SHP77 (cell line): ENCODE measurements at places on chromosomes 2 and 18.

GRCh38 chr2:234169674-234170073, 119.2 kb downstream of the SPP2 start:
- no peak for DNase-seq

GRCh38 chr2:73994178-73994831, 9.6 kb downstream of the TET3 start:
- DNase-seq, result no peak

- DNase-seq, result no peak
Observed at GRCh38 chr18:35441857-35442595, 55.7 kb downstream of the INO80C start.

DNA sequence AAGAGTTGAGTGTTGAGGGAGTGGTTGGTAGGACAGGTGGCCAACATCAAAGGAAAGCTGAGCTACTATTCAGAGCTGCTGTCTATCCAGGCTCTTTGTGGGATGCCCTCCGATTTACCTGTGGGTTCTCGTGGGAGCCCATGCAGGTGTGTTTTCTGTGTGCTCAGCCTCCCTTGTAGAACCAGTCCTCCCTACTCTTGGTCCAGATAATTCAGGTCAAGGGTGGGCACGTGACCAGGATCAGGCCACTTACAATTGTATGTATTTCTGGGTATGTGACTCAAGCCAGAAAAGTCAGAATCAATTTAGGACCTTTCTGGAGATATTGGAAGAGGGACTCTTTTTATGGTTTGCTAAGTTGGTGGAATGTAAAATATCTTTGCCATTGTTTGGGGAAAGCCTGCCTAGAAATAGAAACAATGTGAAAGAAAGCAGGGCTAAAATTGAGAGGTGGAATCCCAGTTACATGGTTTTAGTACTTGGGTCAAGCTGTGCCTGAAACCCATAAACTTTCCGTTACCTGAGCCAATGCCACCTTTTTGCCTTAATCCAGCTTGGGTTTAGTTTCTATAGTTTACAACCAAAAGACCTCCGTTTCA, 93.2 kb downstream of the PDCL3 start:
- no peak for DNase-seq

DNA sequence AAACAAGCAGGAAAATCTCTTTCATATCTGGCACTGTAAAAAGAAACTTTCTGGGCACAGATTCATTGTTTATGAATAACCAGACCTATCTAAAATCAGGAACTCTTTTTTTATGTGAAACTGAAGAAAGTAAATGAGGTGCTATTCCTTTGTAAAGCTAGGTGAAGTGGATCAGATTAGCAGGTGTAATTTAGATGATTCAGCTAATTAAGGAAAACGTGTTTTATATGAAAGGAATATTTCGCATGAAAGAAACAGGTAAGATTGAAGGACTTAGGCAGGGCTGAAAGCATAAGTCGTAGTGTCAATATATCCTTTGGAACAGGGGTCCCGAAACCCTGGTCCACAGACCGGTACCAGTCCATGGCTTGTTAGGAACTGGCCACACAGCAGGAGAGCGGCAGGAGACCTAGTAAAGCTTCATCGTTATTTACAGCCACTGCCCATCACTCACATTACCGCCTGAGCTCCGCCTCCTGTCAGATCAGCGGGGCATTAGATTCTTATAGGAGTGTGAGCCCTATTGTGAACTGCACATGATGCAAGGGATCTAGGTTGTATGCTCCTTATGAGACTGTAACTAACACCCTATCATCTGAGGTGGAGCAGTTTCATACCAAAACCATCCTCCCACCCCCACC, 20.3 kb upstream of the XIRP2 start:
- DNase-seq, result no peak

DNA sequence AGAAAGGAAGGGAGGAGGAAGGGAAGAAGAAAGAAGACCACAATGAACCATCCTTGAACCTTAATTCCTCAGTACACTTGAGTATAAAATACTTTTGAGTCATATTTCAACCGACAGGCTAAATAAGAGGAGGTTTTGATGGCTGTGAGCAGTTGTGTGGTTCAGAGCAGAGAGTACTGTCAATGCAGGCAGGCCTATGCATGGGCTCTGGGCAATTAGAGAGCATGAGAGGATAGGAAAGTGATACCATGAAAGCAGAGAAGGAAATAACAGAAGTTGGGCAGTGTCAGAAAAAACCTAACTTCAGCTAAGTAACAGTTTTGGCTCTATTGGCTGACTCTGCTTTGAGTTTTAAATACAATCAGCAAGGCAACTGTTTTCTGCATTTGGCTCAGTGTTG, 123.6 kb upstream of the STK17B start:
- no peak for DNase-seq

DNA sequence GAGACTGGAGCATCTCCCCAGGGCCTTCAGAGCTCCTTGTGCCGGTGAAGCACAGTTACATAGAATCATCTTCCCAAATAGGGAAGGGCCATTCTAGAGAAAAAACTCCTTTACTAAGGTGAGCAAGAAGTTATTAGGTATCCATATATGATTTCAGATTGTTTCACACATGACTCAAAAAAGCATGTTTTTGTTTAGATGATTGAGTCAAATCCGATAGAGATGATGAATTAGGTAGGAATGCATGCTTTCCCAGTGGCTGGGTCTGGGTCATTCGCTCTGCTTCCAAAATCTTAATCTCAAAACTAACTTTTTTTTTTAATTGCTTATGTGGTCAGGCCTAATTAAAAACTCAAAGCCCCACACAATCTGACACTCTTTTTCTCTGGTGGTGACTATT, 3.8 kb downstream of the NT5C1B start:
- DNase-seq, result no peak

DNA sequence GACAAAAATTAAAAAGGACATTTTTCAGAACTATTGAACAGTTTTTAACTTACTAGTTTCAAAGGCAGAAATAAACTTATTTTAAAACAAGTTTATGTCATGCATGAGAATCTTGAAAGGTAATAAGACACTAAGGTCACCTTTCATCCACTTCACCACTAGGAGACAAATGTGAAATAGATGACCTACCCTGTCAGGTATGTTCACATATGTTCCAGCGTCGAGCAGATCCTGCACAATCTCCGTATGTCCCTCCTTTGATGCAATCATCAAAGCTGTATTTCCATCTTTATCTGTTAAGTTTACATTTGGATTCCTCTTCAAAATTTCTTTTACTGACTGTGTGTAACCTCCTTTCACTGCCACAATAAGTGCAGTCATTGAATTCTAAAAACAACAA, 34.7 kb downstream of the KIDINS220 start:
- DNase-seq, result no peak

- DNase-seq, result no peak
Observed at GRCh38 chr2:72330652-72331051, 183.0 kb upstream of the CYP26B1 start.

DNA sequence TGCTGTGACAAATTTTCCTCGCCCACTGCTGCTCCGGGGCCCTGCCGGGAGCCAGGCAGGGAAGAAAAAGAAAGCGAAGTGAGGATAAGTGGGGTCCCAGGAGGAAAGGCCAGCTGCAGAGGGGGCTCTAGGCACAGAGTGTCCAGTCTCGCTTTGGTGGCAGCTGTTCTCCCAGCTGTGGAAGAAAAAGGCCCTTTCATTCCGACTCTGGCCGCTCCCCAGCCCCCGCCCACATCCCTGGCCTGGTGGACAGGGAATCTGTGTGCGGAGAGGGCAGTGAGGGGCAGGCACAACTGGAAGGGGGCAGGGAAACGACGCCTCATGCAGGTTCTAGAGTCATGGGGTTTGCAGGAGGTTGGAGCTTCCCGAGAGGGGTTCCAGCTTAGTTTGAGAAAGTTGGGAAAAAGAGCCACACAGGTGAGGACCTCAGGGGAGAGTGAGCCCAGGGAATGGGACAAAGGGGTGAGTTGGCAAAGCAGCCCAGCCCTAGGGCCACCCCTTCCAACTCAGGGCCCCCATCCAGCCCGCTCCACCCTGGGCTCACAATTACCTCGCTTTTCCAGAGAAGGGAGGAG, 1.8 kb downstream of the RTKN start:
- no peak for DNase-seq

DNA sequence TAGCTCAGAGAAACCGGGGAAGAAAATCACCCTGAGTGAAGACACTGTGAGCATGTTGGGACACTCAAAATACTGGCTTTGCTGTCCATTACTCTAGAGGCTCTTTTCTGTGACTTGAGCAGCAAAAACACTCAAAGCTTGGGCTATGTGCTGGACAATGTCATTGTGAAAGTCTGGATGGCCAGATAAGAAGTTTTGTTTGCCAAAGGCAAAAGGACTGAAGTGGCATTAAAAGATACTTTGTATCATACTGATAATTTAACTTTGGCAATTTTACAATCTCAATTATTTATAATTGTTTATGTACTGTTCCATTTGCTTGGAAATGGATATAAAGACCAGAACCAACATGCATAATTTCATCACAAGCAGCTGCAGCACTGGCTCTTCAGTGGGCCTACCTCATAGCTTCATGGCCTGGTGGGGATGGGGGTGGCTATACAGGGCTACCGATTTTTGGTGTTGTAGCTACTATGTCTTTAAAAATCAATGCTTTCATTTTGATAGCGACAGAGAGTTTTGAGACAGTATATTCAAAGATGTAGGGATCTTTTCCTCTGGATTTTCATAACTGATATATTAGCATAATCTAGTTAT, 51.1 kb downstream of the RBKS start:
- DNase-seq, result no peak

- no peak for DNase-seq
Observed at GRCh38 chr2:124805060-124805459, 780.0 kb downstream of the CNTNAP5 start.

DNA sequence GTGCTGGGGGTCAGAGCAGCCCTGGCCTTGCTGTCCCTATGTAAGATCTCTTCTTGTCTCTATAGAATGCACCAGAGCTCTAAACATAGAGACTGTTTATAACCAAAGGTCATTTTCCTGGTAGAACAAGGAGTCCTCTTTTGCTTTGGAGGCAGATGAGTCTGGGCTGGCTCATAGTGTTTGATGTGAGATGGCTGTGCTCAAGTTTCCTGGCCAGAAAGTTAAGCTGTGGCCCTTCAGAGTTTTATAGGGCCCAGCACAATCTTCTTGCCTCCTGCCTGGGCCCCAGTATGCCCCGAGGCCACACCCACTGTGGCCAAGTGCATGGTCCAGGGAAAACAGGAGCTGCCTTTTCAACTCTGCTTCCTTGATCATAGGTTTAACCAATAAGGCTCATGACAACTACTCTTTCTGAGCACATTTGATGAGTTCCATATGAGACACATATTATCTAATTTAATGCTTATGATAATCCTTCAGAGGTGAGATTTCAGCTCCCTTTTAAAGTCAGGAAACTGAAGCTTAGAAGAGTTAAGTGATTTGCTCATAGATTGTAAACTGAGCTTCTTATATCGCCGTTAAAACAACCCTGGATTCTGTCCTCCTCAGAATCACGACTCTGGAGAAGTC, 66.3 kb downstream of the MYCN start:
- no peak for DNase-seq

GRCh38 chr2:70551167-70551566, 2.5 kb downstream of the TGFA start:
- no peak for DNase-seq

- DNase-seq, result no peak
Observed at GRCh38 chr2:109343460-109343859, 214.5 kb downstream of the SH3RF3 start.

GRCh38 chr2:210496512-210496911, 20.0 kb upstream of the LANCL1 start:
- DNase-seq, result no peak

GRCh38 chr2:126494593-126494992, 161.4 kb upstream of the GYPC start:
- DNase-seq, result no peak

GRCh38 chr18:33745151-33745795, 167.3 kb downstream of the ASXL3 start:
- DNase-seq, result no peak

GRCh38 chr18:23077493-23078256, 57.6 kb upstream of the CABLES1 start:
- DNase-seq, result no peak

DNA sequence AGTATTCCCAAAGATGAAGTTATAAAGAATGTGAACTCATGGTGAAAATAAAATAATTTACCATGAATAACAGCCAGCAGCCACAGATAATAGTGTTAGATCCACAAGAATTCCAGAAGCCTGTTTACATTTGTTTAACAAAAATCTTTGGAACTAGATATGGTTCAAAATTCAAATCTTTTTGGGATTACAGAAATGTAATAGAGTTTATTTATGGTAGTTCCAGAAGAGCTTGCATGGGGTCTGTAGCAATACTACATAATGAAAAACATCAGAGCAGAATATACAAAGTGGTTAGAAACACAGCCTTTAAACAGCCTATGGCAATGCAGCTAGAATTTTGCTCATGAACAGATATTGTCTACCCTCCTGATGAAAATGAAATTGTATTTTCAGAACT, 179.1 kb downstream of the RDH14 start:
- no peak for DNase-seq

DNA sequence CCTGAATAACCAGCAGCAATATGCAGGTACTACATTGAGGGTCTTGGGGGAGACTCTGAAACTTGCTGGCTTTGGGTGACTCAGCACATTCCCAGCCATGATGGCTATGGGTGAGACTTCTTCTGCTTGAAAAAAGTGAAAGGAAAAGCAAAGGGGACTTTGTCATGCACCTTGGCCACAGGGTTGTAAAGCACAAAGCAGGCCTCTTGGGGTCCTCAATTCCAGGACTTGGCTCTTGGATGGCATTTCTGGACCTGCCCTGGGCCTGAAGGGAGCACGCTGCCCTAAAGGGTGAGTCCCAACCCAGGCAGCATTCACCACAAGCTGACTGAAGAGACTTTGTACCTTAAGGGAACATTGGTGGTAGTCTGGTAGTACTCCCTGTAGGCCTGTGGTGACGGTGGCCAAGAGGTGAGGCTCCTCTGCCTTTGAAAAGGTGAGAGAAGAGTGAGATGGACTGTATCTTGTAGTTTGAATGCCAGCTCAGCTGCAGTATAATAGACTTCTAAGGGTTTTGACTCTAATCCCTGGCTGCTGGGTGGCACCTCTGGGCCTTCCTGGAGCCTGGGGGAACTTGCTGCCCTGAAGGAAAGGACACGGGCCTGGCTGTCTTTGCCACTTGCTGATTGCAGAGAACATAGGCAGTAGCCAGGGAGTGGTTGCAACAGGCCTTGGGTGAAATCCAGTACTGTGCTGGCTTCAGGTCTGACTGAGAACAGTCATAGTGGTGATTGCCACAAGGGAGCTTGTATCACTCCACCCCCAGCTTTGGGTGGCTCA, 36.5 kb upstream of the CYTIP start:
- no peak for DNase-seq

DNA sequence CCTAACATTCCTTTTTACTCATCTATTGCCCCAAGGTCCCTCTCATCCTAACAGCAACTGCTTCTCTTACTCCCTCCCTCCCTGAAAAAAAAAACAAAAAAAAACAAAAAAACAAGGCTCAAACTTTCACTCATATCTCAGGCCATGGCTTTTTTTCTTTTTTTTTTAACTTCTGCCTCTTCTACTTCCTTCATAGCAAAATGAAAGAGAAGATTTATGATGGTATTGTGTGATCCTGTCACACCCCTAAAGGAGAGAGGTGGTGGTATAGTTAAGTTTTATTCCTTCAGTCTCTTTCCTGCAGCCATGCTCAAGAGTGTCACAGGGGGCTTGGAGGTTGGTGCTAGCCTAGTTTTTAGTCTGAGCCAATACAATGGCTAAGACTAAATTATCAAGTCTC, 21.5 kb upstream of the EPC2 start:
- no peak for DNase-seq

- DNase-seq, result no peak
Observed at GRCh38 chr18:39842366-39842914, 2112.6 kb upstream of the PIK3C3 start.
